GM12892 (cell line): ENCODE measurements at places on chromosomes 5 and 9.

- DNase-seq: no peak
Measured at GRCh38 chr9:96058218-96058617, 182.7 kb downstream of the ERCC6L2 start.

- no peak for DNase-seq
Measured at GRCh38 chr5:39256477-39257235, 37.3 kb upstream of the FYB1 start.

GRCh38 chr5:114335391-114335790, 26.5 kb upstream of the KCNN2 start:
- DNase-seq: no peak

DNA sequence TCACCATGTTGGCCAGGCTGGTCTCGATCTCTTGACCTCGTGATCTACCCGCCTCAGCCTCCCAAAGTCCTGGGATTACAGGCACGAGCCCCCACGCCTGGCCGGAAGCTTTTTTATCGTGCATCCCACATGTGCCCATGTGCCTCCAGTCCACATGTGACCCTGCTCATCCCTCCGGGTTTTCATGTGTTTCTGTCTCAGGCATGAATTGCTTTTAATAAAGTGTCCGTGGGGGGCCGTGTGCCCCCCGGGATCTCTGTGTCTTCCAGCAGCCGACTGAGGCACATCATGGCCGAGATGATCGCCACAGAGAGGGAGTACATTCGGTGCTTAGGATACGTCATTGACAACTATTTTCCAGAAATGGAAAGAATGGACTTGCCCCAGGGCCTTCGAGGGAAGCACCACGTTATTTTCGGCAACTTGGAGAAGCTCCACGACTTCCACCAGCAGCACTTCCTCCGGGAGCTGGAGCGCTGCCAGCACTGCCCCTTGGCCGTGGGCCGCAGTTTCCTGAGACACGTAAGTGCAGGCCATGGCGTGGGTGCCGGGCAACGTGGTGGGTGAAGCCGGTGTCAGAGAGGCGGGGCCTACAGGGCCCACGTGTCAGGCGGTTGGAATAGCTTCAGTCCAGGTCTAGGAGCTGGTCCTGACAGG, 22.1 kb upstream of the LRRC14B start:
- peak; percentile 1 for DNase-seq

DNA sequence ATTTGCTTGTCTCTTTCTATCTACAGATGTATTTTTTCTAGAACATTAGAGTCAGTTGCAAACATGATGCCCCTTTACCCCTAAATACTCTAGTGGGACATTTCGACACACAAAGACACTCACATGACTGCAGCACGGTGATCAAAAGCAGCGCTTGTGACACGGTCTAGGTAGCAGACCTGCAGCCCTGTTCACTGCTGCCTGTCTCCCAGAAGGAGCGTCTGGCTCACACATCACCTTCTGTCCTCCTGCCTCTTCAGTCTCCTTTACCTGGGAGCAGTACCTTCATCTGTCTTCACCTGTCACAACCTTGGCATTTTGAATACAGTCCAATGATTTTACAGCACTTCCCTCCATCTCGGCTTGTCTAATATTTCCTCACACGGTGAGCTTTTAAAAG, 51.9 kb upstream of the SH3PXD2B start:
- DNase-seq: no peak

GRCh38 chr5:163569284-163569683, 63.9 kb downstream of the MAT2B start:
- DNase-seq: no peak

- no peak for DNase-seq
Measured at GRCh38 chr5:141783947-141784296, 94.3 kb downstream of the PCDH1 start.

GRCh38 chr9:113868501-113868900, 7.6 kb upstream of the ZNF618 start:
- no peak for DNase-seq

DNA sequence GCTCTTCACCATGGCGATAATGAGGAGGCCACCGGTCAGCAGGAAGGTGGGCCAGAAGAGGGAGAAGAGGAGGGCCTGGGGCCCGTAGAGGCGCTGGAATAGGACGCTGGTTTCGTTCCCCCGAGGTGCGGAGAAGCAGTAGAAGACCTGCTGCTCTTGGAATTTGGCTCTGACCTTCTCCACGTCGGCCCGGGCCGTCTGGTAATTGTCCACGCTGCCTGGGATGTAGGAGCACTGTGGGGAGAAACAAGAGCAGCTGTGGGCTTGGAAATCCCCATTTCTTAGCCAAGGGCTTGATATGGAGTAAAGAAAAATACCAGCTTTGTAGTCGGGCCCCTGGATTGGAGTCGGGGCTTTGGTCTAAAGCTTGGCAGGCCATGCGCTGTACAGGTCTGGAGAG, 10.4 kb downstream of the KCNMB1 start:
- no peak for DNase-seq

DNA sequence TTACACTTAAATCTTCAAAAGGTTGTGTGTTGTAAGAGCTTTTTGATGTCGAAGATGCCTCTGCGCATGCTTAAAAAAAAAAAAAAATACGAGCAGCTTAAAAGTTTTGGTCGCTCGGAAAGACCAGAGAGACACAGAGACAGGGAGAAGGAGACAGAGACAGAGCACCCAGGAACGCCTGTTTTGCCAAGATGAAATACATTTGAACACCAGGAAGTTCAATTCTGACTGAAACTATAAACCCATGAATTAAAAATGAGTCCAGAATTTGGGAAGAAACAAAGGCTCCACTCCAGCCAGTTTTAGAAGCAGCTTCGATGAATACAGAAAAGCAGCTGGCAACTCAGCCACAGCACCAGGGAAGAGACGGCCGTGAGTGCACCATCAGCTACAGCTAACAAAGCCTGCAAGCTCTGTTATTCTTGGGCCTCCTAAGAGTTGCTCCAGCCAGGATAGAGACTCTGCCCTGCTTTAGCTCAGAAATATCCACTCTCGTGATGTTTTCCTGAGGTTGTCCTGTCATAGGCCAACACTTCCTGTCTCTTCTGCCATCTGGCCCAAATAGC, 2.5 kb upstream of the ZNF474 start:
- DNase-seq: no peak

DNA sequence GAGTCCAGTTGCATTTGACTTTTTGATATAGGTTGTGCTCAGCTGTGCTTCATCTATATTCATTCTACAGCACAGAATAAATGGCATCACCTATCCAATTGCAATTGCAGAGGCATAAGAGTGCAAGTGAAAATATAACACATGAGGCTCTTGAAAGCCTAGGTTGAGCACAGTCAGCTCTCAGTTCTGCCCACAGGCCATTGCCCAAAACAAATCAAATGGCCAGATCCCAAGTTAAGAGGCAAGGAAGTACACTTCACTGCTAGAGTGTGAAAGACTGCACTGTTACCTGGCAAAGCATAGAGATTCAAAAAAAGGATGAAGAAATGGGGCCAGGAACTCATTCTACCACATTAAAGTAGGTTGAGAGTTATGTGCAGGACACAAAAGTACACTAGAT, 305.5 kb upstream of the SEMA6A start:
- DNase-seq: no peak

GRCh38 chr5:93777620-93778019, 36.2 kb upstream of the POU5F2 start:
- DNase-seq: no peak

DNA sequence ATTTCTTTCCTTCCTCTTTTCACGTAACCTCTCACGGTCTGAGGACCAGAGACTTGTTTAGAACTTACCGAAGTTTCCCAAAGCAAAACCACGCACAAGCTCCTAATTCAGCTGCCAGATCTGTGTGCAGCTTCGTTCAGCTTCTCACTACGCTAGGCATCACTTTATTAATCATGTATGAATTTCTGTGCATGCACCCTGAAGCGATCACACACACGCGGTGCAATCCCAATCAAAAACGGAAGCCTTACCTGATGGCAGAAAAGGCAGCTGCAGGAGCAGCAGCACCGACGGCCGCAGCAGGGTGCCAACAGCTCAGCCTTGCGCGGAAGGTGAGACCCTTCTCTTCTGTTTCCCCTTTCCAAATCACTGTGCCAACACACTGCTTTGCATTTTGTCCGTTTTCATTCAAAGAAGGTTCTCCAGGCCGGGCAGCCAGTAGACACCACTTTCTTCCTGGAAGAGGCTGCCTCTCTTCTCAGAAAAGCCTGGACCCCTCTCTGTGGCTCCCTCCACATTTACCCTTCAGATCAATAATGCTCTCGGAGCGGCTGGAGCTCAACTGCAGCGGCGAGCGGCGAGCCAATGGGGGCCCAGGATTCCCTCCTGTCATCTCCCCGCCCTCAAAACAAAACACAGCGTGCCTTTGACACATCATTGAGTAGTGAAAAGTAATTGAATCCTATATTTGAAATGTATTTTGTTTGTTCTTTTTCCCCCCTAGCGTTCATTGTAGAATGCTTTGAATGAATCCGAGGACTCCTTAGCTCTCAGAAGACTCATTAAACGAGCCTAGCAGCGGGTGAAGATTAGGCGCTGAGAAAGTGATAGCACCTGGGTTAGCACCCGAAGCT, at the start of gene CDH12:
TSS of gene CDH12 (minus strand) at position 538 of the 854 bp plus-strand sequence.
- DNase-seq: no peak

- no peak for DNase-seq
Measured at GRCh38 chr9:72540348-72540873, 19.0 kb downstream of the TMC1 start.

- DNase-seq: no peak
Measured at GRCh38 chr5:132905938-132906337, 32.5 kb downstream of the LEAP2 start.

GRCh38 chr5:154176181-154176580, 14.4 kb upstream of the GALNT10 start:
- no peak for DNase-seq

GRCh38 chr5:156361436-156362109, 34.6 kb downstream of the SGCD start:
- DNase-seq: no peak

GRCh38 chr9:127940593-127940992, 2.9 kb upstream of the DPM2 start:
- DNase-seq: no peak

DNA sequence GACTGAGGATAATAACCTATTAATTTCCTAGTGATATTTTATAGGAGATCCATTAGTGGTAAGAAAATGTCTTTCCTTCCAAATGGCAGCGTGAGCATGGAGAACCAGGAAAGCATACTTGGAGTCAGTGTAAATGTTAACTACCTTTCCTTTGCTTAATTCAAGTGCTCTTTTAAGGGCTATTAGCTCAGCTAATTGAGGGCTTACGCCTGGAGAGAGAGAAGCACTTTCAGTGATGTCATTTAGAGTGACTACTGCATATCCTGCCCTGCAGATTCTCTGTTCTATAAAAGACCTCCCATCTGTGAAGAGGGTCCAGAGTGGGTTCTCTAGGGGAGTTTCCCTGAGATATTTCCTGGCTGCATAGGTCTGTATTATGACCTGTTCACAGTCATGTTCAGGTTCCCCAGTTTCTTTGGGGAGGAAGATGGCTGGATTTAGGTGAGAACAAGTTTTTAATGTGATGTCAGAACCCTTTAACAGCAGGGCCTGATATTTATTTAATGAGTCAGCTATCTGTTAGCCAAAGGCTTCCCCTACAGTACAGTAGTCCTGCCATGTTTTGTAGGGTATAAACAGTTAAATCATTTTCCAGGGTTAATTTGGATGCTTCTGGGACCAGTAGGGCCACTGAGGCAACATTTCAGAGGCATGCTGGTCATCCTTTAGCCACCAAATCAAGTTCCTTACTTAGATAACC, 89.6 kb downstream of the TRIM36 start:
- DNase-seq: no peak
